H9 (cell line): ENCODE measurements at places on chromosomes 6 and 20.

DNA sequence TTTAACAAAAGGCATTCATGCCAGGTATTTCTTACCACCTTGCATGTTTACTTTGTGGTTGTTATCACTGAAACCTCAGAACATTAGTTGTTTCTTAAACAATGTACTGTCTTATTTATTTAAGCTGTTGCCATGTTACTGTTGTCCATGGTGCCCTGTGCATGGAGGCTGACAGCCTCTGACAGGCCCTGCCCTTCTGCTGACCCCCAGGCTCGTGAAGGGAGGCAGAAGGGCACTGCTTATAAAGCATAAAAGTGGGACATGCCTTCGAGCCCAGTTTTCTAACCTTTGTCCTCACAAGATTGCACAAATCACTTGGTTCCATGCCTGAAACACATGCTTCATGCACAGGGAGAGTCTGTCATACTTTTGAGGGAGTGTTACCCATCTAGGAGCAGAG is 46.7 kb upstream of the CLIC5 start:
- DNase-seq: no peak

DNA sequence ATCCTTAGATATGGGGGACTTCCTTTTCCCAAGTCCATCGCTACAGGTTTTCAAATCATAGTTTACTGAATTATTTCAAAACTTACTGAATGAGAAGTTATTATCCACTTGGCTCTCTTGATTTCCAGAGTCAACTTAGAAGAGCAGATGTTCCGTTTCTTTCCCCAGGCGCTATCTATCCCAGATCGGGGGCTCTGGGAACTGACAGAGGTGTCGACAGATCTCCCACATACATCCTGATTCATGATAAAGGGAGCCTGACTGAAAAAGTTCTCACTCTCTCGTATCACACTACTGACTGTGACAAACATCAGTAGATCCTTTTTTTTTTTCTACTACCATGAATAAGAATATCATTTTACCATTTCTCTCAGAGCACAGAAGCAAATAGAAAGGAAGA is 654.8 kb downstream of the RNF144B start:
- DNase-seq: no peak

DNA sequence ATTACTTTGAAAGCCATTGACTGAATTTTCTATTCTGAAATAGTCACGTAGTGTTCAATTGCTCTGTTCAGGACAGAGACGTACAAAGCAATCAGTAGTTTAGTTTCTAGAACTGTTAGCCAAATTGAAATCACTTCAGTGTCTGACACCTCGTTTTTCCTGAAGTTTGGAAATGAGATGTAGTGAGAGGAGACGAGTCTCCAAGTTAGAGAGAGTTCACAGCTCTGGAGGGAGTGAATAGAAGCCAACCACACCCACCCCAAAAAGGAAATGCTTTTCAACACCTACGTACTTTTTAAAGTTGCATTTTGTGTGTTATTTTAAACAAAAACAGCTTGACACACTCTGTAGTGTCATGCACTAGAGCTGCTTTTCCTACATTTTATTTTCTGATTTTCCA is 296.0 kb downstream of the ADGRG6 start:
- DNase-seq: no peak

GRCh38 chr6:158047127-158047518 is 65.5 kb downstream of the SYNJ2 start:
- DNase-seq: no peak

- DNase-seq: no peak
These were observed 802.3 kb downstream of the MAFB start for GRCh38 chr20:39886650-39887190.

DNA sequence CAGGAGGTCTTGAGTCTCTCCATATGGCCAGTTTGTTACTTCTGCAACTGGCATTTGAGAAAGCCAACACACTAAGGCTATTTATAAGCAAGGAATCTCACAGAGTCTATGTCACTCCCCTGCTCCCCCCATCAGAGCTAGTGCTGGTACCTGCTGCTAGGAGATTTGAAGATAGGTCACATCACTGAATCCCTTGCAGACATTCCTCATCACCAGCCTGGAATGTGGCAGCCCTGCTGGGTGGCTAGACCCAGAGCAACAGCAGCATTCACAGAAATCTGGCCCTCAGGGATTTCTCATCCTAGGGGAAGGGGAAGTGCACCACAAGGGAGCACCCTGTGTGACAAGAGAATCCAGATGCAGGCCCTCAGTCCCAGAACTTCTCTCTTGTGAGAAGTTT is 672.1 kb downstream of the HACE1 start:
- peak; percentile 35 for DNase-seq

- no peak for DNase-seq
These were observed 525.5 kb downstream of the TENT5A start for GRCh38 chr6:81226957-81227356.

DNA sequence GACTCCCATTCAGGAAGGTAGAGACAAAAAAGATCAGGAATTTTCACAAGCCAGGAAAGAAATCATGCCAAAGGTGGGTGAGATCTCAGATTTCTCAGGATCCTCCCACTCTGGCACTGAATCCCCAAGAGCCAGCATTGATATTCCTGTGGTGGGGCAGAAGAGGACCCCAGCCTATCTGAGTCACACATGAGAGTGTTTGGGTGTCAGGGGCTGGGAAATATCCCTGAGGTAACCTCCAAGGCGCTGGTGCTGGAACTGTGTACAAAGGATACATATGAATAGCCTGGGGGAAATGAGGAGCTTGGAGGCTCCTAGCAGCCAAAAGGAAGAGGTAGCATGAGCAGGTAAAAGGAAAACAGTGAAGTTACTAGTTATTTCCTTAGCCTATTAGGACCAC is 369.4 kb downstream of the BTBD9 start:
- no peak for DNase-seq

- no peak for DNase-seq
These were observed 55.5 kb downstream of the TPBG start for GRCh38 chr6:82419132-82419581.

GRCh38 chr20:62701161-62702012 is 7.2 kb upstream of the NTSR1 start:
- no peak for DNase-seq

DNA sequence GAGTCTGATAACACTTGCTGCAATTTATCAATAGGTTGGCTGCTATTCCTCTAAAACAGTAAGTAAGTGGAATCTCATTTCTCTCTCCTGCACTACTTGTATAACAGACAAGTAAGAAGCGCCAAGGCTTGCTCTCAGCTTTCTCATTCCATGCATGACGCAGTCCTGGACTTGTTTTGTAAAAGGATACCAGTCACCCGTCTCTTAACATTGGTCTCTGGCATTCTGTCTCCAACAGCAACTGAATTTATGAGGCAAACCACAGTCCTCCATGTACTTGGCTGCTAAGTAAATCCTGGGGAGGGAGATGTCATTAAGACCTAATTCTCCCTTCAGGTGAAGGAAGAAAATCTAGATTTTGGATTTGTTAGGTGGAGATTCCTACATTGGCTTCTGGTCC is 115.4 kb downstream of the OPN5 start:
- no peak for DNase-seq

DNA sequence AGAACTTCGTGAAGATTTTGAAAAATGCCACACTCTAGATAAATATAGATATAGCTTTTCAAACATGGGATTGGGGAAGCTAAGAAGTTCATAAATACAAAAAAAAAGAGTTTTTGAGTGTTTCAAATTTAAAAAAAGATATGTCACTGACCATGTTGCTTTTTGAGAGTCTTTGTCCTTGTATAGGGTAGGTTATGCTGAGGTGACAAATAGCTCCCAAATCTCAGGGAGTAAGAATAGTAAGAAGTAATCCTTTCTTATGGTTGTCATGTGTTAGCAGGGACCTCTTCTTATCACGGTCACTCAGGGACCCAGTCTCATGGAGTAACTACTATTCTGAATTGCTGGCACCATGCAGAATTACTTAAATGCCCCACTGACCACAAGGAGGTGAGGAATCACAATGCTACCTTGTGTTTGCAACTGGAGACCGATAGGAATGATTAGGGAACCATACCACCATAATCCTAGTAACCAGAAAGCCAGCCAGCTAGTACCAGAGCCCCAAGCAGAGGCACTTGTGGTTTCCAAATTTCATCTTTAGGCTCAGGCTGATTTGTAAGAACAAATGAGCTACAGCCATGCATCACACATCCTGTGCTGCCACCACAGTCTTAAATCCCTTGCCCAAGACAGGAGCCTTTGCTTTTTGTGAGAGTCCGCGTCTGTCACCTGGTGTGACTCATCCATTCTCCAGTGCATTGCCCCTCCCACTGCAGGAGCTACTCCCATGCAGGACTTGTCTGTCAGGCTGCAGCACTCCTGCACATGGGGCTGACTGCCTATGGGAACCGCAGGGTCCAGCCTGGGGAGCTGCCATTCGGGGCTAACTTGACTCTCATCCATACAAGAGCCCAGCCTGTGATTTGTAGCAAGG is 42.4 kb upstream of the ADGRF4 start:
- peak; percentile 90 for DNase-seq

DNA sequence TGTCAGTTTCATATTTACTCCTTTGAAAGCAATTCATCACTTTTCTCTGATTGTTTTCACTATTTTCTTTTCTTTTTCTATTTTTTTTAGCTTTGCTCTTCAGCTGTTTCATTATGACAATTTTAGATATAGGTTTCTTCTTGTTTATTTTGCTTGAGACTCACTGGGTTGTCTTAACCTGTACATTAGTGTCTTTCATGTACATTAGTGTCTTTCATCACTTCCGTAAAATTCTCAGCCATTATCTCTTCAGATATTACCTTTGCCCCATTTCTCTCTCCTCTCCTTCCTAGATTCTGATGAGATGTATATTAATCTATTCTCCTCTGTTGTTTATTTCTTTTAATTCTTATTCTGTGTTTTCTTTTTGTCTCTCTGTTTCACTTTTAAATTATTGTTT is 14.5 kb upstream of the TBPL1 start:
- no peak for DNase-seq

DNA sequence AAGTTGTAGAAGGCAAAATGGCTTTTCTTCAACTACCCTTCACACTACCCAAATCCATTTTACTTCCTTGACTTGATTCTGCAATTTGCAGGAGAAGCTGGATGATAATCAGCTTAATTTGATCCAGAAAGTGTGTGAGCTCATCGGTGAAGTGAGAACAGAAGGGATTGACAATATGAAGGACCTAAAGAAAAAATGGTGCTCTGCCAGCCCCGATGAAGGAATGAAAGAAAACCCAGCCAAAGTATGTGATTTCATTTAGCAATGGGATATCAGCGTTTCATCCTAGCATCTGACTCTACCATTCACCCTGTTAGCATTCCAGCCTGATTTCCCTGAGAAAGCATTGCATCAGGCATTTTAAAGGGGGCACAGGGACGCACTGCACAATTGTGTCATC is 41.5 kb downstream of the CD164 start:
- DNase-seq: no peak

- no peak for DNase-seq
These were observed 1.7 kb upstream of the ZKSCAN8 start for GRCh38 chr6:28139860-28140543.

- DNase-seq: peak; percentile 54
These were observed 122.6 kb upstream of the IFNGR1 start for GRCh38 chr6:137341681-137342195.

DNA sequence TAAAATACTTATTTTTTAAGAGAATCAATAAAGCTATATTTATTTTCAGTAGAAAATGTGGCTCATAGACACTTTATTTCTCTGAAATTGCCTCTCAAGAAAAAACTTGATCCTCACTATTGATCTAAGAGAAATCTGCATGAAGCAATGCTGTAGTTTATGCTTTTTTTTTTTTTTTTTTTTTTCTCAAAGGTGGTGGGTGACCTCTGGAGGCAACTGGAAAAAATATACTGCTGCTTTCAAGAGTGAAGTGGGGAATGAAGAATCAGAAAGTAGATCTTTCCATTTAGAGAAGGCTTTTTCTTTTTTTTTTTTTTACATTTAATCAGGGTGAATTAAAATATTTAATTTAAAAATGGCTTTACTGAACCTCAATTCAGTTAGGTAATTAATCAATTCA is 169.3 kb downstream of the SLC16A10 start:
- DNase-seq: no peak

DNA sequence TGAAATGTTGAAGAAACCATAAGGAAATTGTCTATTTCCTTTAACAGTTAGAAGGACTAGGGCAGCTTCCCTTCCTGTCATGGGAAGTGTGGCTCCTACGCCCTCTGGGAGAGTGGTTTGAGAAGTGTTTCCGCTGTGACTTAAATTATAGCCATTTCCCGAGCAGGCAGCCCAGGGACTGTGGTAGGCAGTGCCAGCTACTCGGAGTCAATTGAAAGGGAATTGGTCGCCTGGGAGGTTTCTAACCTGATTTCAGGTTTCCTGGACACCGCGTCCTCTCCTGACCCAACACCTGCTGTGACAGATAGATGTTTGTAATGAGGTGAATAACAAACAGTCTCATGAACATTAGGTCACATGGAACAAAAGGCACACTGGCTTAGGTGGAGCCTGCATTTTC is 256.1 kb upstream of the PLCB4 start:
- DNase-seq: peak; percentile 63

DNA sequence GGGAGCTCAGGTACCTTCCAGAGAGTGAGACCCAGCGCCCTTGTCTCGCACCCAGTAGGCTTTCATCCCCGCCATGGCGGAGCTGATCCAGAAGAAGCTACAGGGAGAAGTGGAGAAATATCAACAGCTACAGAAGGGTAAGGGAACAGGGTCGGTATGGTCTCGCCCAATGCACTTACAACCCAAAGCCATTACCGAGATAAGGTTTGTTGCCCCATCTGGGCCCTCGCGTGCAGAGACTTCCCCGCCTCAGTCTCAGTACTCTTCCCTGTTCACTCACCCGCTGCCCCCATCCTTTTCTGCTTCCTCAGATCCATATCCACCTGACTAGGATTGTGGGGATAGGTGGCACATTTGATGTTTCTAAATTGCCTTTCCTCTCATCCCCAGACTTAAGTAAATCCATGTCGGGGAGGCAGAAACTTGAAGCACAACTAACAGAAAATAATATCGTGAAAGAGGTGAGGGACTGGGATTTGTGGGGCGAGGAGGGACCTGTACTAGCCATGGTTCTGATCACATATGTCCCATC is 449 bp downstream of the PFDN6 start:
- DNase-seq: no peak

DNA sequence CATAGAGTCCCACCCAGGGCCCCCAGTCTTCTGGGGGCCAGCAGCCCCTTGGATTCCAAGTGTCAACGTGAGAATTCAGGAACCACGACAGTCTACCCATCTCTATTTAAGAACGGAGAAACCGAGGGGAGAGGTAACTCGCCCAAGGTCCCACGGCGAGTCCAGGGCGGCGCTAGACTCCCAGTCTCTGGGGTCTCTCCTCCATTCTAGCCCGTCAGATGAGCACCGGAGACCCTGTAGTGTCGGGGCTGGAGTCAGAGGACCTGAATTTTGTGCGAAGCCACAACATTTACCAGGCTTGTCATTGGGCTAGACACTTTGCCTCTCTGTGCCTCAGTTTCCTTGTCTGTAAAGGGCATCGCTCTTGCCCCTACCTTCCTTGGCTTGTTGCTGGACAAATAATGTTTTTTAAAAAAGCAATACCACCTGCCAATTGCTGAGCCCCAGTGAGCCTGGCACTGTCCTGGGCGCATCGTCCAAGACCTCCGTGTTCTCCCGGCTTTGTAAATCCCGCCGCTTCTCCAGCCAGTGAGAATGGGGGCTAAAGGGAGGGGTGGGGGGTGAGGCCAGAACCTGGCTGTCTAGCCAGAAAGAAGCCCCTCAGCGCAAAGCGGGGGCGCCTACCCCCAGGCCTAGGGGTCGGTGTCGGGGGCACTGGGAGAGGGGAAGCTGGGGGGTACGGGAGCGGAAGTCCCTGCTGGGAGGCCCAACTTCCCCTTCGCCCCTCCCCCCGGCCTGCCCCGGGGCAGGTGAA is 91.7 kb downstream of the NCR2 start:
- no peak for DNase-seq

GRCh38 chr6:32254761-32255198 is 30.9 kb upstream of the NOTCH4 start:
- DNase-seq: no peak

GRCh38 chr6:72636215-72636614 is 14.4 kb downstream of the KCNQ5 start:
- no peak for DNase-seq
